ENCODE measurements at places on chromosomes 16 and 17. TPM values are rescaled to one million over a fixed set of nuclear protein-coding genes. Genes with fewer than 3 reads are reported as not detected.

- H3K27ac ChIP-seq = no peak overlapping the region
- H3K4me1 ChIP-seq = peaks cover 61% of the 10 kb centered on the region
- H3K27me3 ChIP-seq = no peaks in the 10 kb centered on the region
- H3K36me3 ChIP-seq = no peaks in the 10 kb centered on the region
- no peak for DNase-seq
Measured at GRCh38 chr17:82121660-82122629, 23.9 kb upstream of the FASN start.

GRCh38 chr16:81590714-81591544 lies 146.3 kb downstream of the CMIP start:
- no peak overlapping the region for H3K4me3 ChIP-seq
- H3K27ac ChIP-seq = no peak overlapping the region
- H3K4me1 ChIP-seq = no peaks in the 10 kb centered on the region

DNA sequence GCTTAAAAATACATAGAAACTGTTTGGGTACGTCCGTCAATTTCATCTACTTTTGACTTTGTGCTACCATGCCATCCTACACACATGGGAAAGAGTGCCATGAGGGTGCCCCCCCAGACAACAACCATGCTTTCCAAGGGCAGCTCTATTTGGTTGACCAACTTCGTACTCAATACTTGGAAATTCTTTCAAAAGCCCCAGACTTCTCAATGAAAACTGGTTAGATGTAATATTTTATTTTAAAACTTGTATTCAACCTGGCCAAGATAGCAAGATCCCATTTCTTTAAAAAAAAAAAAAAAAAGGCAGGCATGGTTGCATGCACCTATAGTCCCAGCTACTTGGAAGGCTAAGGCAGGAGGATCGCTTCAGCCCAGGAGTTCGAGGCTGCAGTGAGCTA lies 98.4 kb downstream of the PARN start:
- H3K36me3 ChIP-seq = peaks cover 4% of the 10 kb centered on the region
- no peak for DNase-seq
- H3K4me1 ChIP-seq = no peaks in the 10 kb centered on the region
- no peaks in the 10 kb centered on the region for H3K27me3 ChIP-seq
- H3K4me3 ChIP-seq = no peak overlapping the region

- no peak overlapping the region for H3K27ac ChIP-seq
- H3K4me1 ChIP-seq = no peaks in the 10 kb centered on the region
- H3K27me3 ChIP-seq = no peaks in the 10 kb centered on the region
Measured at GRCh38 chr17:6109536-6109935, 39.4 kb downstream of the WSCD1 start.

DNA sequence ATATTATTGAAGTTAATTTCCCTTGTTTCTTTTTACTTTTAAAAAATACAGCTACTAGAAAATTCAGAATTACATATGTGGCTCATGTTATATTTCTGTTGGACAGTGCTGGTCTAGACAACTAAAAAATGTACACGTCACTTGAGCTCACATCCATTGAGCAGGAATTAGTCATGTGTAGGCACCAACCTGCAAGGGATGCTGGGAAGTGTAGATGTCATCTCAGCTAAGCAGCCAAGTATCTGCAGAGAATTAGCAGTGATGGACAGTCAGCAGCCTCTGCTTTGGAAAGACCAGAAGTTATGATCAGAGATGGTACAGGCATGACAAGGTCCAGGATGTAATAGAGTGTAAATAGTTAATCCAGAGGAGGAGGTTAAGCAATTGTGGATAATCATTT lies 87.1 kb upstream of the HS3ST2 start:
- H3K36me3 ChIP-seq = no peaks in the 10 kb centered on the region
- H3K27me3 ChIP-seq = no peaks in the 10 kb centered on the region
- H3K27ac ChIP-seq = no peak overlapping the region

DNA sequence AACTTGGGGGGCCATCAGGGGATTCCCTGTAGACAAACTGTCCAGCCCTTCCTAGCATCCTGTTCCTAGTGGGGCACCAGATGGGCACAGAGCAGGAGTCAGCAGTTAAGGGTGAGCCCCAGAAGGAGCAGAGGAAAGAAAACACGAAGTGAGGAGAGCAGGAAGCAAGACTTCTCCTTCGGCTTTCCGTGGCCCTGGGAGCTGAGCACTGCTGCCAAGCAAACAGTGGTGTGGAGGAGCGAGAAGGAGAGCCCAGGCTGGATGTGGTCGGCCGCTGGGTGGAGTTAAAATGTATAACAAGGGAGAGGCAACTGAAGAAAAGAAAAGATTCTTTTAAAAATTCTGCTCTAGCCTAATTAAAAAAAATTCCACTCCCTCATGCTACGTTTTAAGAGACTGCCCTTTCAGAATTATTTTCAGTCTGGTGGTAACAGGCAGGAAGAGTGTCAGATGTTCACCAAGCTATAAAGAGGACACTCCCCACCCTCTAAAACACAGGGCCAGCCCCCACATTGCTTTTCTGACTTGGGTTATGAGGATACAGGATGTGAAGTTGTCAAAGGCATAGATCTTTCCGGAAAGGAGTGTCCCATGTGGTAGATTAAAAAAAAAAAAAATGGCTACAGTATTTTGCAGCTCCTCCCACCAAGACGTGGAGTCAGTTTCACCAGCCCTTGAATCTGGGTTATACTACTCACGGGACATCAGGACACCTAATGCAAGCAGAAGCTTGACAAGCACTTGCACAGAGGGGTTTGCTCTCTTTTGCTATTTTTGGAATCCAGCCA lies 74.9 kb upstream of the ZFHX3 start:
- no peaks in the 10 kb centered on the region for H3K36me3 ChIP-seq
- no peaks in the 10 kb centered on the region for H3K27me3 ChIP-seq
- peaks cover 13% of the 10 kb centered on the region for H3K4me1 ChIP-seq

- H3K27ac ChIP-seq = no peak overlapping the region
- no peak for DNase-seq
Measured at GRCh38 chr17:50934672-50935220, 68.6 kb upstream of the TOB1 start.

GRCh38 chr17:20174588-20175265 lies 165.6 kb downstream of the SPECC1 start:
- no peak overlapping the region for H3K4me3 ChIP-seq
- DNase-seq = no peak
- no peak overlapping the region for H3K27ac ChIP-seq
- H3K27me3 ChIP-seq = no peaks in the 10 kb centered on the region

- peak overlapping the region; percentile 69 for H3K27ac ChIP-seq
- peak; percentile 78 for DNase-seq
- peaks cover 5% of the 10 kb centered on the region for H3K36me3 ChIP-seq
- peaks cover 42% of the 10 kb centered on the region for H3K4me1 ChIP-seq
- no peaks in the 10 kb centered on the region for H3K27me3 ChIP-seq
Measured at GRCh38 chr17:48908853-48909394, 717 bp downstream of the UBE2Z start.

GRCh38 chr17:21318439-21318838 lies 33.9 kb downstream of the MAP2K3 start:
- H3K27me3 ChIP-seq = no peaks in the 10 kb centered on the region
- H3K4me3 ChIP-seq = no peak overlapping the region
- DNase-seq = no peak
- H3K27ac ChIP-seq = no peak overlapping the region

DNA sequence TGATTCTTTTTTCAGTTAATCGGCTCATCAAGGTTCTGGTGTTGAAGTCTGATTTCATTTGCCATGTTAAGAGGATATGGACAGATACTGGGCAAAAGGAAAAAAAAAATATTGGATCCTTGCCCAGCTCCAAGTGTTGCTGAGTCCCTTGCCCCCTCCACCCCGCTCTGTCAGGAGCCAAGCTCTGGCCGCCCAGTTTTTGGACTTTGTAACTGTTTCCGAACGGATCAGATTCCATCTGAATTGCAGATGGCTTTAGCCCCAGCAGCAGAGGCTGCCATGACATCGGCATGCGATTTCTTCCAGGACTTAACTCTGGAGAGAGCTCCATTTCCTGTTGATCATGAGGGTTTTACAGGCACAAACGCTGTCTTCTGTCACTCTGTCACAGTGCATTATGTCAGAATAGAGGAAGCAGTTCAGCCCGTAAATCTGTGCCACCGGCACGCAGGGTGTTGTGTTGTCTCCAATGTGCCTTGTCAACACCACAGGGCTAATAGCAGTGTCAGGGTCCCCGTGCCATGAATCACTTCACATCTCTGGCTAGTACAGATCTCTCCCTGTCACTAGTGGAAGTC lies 615.6 kb downstream of the MAF start:
- no peak overlapping the region for H3K4me3 ChIP-seq
- H3K36me3 ChIP-seq = no peaks in the 10 kb centered on the region
- H3K4me1 ChIP-seq = peaks cover 3% of the 10 kb centered on the region
- no peak for DNase-seq
- no peaks in the 10 kb centered on the region for H3K27me3 ChIP-seq

DNA sequence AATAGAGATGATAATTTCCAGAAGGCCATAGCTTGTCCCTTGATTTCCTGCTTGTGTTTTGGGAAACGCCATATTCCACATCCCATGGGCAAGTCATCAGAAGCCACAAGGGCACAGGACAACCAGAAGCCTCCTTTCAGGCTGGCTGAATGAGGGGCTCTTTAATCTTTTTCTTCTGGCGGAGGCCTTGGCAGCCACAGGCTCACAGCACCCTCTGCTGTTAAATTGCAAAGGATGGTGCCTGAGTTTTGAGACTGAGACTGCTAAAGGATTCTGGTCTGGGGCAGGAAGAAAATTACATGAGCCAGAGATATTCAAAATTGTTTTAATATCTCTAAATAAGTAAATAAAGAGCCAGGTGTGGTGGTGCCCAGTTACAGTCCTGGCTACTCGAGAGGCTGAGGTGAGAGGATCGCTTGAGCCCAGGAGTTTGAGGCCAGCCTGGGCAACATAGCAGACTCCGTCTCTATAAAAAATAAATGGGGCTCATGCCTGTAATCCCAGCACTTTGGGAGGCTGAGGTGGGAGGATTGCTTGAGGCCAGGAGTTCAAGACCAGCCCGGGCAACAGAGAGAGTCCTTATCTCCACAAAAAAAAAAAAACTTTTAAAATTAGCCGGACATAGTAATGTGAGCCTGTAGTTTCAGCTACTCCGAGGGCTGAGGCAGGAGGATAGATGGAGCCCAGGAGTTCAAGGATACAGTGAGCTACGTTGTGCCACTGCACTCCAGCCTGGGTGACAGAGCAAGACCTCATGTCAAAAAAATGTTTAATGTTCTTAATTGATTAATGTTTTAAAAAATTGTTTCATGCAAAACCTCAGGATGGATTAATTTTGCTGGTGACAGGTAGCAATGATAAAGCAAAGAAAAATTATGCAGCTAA lies 26.3 kb downstream of the AARSD1 start:
- no peak overlapping the region for H3K4me3 ChIP-seq
- DNase-seq = no peak

- H3K27ac ChIP-seq = no peak overlapping the region
- H3K4me1 ChIP-seq = no peaks in the 10 kb centered on the region
- peaks cover 51% of the 10 kb centered on the region for H3K36me3 ChIP-seq
- H3K27me3 ChIP-seq = no peaks in the 10 kb centered on the region
- no peak overlapping the region for H3K4me3 ChIP-seq
- no peak for DNase-seq
Measured at GRCh38 chr17:62588109-62588508, 39.4 kb upstream of the MRC2 start.

DNA sequence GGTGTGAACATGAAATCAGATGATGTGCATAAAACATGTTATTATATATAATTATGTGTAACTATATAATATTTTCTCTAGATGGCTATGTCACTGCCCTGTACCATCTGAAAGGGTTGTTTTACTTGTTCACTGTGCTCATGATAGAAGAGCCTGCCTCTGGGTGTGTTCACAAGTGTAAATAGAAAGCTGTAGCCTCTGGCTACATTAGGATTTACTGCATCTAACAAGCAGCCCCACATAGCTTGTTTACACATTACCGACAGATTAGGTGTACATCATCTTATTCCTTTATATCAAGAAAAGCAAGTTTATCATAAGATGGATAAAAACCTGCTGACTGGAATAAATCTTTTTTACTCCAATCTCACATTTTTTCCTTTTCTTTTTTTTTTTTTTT lies 46.1 kb downstream of the CHD9 start:
- no peak for DNase-seq
- H3K36me3 ChIP-seq = no peaks in the 10 kb centered on the region
- no peak overlapping the region for H3K4me3 ChIP-seq
- H3K4me1 ChIP-seq = no peaks in the 10 kb centered on the region
- H3K27me3 ChIP-seq = no peaks in the 10 kb centered on the region

DNA sequence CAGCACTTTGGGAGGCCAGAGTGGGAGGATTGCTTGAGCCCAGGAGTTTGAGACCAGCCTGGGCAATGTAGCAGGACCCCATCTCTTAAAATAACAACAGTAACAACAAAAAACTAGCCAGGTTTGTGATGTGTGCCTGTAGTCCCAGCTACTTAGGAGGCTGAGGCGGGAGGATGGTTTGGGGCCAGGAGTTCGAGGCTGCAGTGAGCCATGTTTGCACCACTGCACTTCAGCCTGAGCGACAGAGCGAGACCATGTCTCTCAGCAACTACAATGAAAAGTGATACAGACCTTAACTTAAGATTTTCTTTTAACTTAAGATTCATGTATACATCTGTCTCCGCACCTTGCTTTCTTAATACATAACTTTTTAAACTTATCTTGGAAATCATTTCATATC lies 17.2 kb downstream of the NKD1 start:
- H3K4me3 ChIP-seq = no peak overlapping the region
- peaks cover 11% of the 10 kb centered on the region for H3K4me1 ChIP-seq
- no peak for DNase-seq
- H3K27ac ChIP-seq = no peak overlapping the region

DNA sequence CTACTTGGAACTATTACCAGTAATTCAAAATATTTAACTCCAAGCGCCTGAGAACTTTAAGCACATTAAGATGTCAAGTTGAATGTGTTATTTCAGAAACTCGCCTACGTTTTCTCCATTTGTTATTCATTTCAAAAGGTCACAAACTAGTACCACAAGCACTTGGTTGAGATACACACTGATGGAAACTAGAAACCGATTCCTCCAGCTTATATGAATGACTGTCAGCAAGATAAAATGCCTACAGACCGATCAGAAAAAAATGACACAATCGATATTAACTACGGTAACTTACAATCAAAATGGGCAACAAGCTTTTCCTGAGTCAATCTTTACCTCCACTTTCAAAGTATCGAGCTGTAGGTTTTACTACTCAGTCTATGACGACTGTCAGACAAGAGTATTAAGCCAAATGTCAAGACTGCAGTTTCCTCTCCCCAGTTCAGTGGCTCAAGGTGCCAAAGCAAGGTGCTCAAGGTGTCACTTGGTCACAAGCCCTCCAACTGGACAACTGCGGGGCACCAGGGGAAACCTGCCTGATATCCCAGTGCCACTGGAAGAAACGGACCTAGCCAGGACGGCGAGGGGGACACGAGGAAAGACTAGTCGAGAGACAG lies 678 bp downstream of the SRP68 start:
- H3K27me3 ChIP-seq = peaks cover 10% of the 10 kb centered on the region
- no peak for DNase-seq
- H3K27ac ChIP-seq = peak overlapping the region; percentile 85
- no peaks in the 10 kb centered on the region for H3K36me3 ChIP-seq
- H3K4me3 ChIP-seq = peak overlapping the region; percentile 88

- no peaks in the 10 kb centered on the region for H3K4me1 ChIP-seq
- no peaks in the 10 kb centered on the region for H3K36me3 ChIP-seq
- no peaks in the 10 kb centered on the region for H3K27me3 ChIP-seq
- H3K4me3 ChIP-seq = no peak overlapping the region
- H3K27ac ChIP-seq = no peak overlapping the region
Measured at GRCh38 chr16:6428861-6429260, 903.8 kb upstream of the RBFOX1 start.

GRCh38 chr17:77523540-77523939 lies 382.8 kb downstream of the SEC14L1 start:
- no peak overlapping the region for H3K27ac ChIP-seq
- no peak overlapping the region for H3K4me3 ChIP-seq
- peaks cover 3% of the 10 kb centered on the region for H3K4me1 ChIP-seq
- DNase-seq = no peak
- no peaks in the 10 kb centered on the region for H3K27me3 ChIP-seq

The RUNDC3A gene
- total RNA-seq = 0.38 TPM

The CD300LB gene
- total RNA-seq = not detected

The CCL1 gene
- total RNA-seq = not detected

The NLRC3 gene
- 178 TPM for total RNA-seq

The RAB11FIP4 gene
- total RNA-seq = 50.1 TPM

The FAM117A gene
- total RNA-seq = 103 TPM

The TBC1D3C gene
- 6.2 TPM for total RNA-seq
